ENCODE measurements at places on chromosomes 7 and 10. TPM values are rescaled to one million over a fixed set of nuclear protein-coding genes. Genes with fewer than 3 reads are reported as not detected.

The GRM8 gene
- not detected for total RNA-seq

GRCh38 chr7:41416208-41416595, 286.7 kb downstream of the INHBA start:
- no peaks in the 10 kb centered on the region for H3K4me1 ChIP-seq
- no peaks in the 10 kb centered on the region for H3K27me3 ChIP-seq
- H3K36me3 ChIP-seq: no peaks in the 10 kb centered on the region
- H3K4me3 ChIP-seq: no peak overlapping the region
- no peak for DNase-seq
- H3K27ac ChIP-seq: no peak overlapping the region

GRCh38 chr7:20220921-20221547, 3.9 kb upstream of the MACC1 start:
- peaks cover 17% of the 10 kb centered on the region for H3K4me1 ChIP-seq
- H3K27me3 ChIP-seq: peaks cover 37% of the 10 kb centered on the region
- no peak overlapping the region for H3K4me3 ChIP-seq
- no peak overlapping the region for H3K27ac ChIP-seq
- H3K36me3 ChIP-seq: no peaks in the 10 kb centered on the region

The NOS3 gene
- total RNA-seq: 6.8 TPM

The PNLIPRP2 gene
- total RNA-seq: not detected

GRCh38 chr7:124667312-124668153, 98.1 kb downstream of the GPR37 start:
- H3K27ac ChIP-seq: no peak overlapping the region
- no peak overlapping the region for H3K4me3 ChIP-seq
- H3K36me3 ChIP-seq: no peaks in the 10 kb centered on the region
- DNase-seq: no peak
- H3K27me3 ChIP-seq: no peaks in the 10 kb centered on the region

The ACBD7 gene
- 5.5 TPM for total RNA-seq

DNA sequence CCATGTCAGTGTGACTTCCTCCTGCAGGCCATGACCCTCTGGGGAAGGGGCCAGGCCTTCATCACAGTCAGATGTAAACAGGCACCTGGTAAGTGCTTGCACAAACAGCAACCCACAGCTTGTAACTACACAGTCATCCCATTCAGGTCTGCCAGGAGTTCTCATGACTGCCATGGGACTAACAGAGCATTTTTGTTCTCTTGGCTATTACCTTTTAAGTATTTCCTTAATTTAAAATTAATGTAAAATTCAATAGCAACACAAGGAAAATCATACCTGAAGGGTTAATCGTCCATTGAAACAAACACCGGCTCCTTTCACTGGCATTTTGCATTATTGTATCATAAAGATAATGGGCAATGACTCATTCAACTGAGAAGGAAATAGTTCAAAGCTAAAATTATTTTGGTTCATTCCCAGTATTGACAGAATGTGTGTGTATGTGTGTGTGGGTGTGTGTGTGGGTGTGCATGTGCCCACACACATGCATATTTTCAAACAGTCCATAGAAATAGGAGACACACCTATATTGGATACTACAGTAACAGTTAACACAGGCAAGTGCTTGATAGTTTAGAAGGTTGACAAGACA, 307.9 kb downstream of the WDR11 start:
- H3K4me1 ChIP-seq: no peaks in the 10 kb centered on the region
- H3K27me3 ChIP-seq: no peaks in the 10 kb centered on the region
- H3K36me3 ChIP-seq: no peaks in the 10 kb centered on the region
- peak; percentile 10 for DNase-seq

DNA sequence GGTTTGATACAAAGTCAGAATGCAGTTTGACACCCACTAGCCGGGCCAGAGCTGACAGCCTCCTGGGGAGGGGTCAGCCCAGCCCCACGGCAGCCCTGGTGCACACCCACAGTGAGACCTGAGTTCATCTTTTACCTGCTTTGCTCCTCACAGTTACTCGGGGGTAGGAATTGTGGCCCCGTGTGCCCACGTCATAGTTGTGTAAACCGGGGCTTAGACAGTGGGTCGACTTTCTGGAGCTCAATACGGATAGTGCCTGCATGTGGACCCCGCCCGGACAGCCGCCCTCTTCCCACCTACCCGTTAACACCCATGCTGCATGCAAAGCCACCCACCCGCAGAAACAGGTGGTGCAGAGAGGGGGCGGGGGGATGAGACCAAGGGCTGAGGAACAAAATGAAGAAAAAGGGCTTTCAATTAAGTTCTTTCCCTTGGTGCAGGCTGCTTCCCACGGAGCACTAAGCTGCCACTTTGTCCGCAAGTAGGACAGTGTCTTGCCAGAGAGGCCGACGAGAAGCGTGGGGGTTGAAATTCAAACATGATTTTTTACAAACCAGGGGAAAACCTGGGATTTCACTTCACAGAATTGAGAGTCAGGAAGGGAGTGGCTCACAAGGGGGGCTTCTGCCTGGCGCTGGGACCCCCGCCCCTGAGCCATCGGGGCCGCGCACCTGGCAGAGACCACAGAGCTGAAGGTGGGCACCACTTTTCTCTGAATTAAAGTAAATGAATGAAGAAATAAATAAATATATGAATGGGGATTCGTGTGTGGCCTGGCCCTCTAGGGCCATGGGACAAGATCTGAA, 24.6 kb upstream of the FOXL3 start:
- H3K27me3 ChIP-seq: no peaks in the 10 kb centered on the region
- peaks cover 10% of the 10 kb centered on the region for H3K4me1 ChIP-seq
- H3K27ac ChIP-seq: no peak overlapping the region
- DNase-seq: no peak

GRCh38 chr10:118430190-118430589, 88.1 kb upstream of the FAM204A start:
- no peaks in the 10 kb centered on the region for H3K36me3 ChIP-seq
- H3K4me3 ChIP-seq: no peak overlapping the region
- no peak for DNase-seq
- H3K27ac ChIP-seq: no peak overlapping the region
- H3K4me1 ChIP-seq: no peaks in the 10 kb centered on the region
- peaks cover 12% of the 10 kb centered on the region for H3K27me3 ChIP-seq

GRCh38 chr7:22786290-22786932, 36.2 kb downstream of the TOMM7 start:
- H3K27me3 ChIP-seq: no peaks in the 10 kb centered on the region
- H3K27ac ChIP-seq: no peak overlapping the region
- H3K4me3 ChIP-seq: no peak overlapping the region

The PLPP4 gene
- not detected for total RNA-seq

The ANXA8L1 gene
- not detected for total RNA-seq

DNA sequence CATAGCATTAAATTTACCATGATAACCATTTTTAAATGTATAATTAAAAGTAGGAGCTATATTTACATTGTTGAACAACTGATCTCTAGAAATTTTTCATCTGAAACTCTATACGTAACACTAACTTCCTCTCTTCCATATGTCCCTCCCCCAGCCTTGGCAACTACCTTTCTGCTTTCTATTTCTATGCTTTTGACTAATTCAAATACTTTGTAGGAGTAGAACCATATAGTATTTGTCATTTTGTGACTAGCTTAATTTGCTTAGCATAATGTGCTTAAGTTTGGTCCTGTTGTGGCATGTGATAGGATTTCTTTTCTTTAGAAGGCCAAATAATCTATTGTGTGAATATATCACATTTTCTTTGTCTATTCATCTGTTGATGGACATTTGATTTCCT, 225.3 kb upstream of the POT1 start:
- no peak overlapping the region for H3K4me3 ChIP-seq
- no peak overlapping the region for H3K27ac ChIP-seq
- no peaks in the 10 kb centered on the region for H3K36me3 ChIP-seq
- H3K27me3 ChIP-seq: no peaks in the 10 kb centered on the region
- DNase-seq: no peak

The TSPAN12 gene
- total RNA-seq: 0.19 TPM

DNA sequence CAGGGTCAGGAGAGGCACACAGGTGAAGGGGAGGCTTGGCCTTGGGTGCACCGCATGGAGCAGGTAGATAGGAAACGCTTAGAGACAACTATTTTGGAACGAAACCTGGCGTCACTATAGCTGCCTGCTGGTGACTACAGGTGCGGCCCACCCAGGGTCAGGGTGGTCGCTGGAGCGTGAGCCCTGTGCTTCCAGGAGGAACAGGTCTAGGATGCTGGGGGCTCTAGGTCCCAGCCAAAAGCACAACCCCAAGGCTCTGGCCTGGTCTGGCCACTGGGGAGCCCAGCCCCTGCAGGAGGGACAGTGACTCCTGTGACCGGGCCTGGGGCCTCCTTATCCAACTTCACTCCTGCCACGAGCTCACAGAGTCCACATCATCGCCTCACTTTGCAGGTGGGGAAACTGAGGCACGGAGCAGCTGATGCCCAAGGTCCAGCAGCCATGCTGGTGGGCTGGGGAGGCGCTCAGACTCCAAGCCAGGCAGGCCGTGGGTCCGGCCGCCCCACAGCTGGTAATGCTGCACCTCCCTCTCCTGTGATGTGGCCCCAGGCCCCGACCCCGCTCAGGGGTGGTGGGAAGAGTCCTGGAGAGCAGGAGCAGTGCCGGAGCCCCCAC, 9.0 kb downstream of the LFNG start:
- H3K27ac ChIP-seq: peak overlapping the region; percentile 78
- peaks cover 50% of the 10 kb centered on the region for H3K4me1 ChIP-seq
- no peak for DNase-seq
- peak overlapping the region; percentile 86 for H3K4me3 ChIP-seq

The PTTG1IP2 gene
- total RNA-seq: not detected

GRCh38 chr10:13453896-13454295, 74.9 kb downstream of the BEND7 start:
- no peaks in the 10 kb centered on the region for H3K36me3 ChIP-seq
- peaks cover 12% of the 10 kb centered on the region for H3K4me1 ChIP-seq
- H3K4me3 ChIP-seq: no peak overlapping the region

DNA sequence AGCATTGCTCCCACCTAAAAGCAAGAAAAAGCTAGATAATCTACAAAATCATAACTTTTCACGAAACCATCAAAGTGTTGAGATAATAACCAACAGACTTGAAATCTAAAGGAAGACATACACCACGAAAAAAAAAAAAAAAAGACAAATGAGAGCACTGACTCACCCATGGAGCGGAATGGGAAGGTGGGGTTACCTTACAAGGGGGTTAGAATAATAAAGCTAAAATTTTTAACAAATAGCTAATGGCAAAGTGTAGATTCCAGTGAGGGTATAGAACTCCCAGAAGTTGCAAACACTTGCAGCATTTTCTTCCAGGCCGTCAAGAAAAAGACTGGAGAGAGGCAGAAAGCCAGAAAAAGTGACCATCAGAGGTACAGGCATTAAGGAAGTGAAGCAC, 27.2 kb downstream of the IPMK start:
- peak overlapping the region; percentile 47 for H3K27ac ChIP-seq
- H3K4me1 ChIP-seq: peaks cover 65% of the 10 kb centered on the region
- peaks cover 4% of the 10 kb centered on the region for H3K36me3 ChIP-seq
- no peak for DNase-seq
- H3K27me3 ChIP-seq: no peaks in the 10 kb centered on the region

The SLIT1 gene
- 1.3 TPM for total RNA-seq

- H3K27ac ChIP-seq: no peak overlapping the region
- no peak overlapping the region for H3K4me3 ChIP-seq
- no peaks in the 10 kb centered on the region for H3K4me1 ChIP-seq
- no peak for DNase-seq
- H3K36me3 ChIP-seq: no peaks in the 10 kb centered on the region
Observed at GRCh38 chr7:95199779-95200558, 124.4 kb downstream of the PON1 start.

- H3K27me3 ChIP-seq: no peaks in the 10 kb centered on the region
- no peak for DNase-seq
- peaks cover 27% of the 10 kb centered on the region for H3K36me3 ChIP-seq
- H3K4me3 ChIP-seq: no peak overlapping the region
- peaks cover 82% of the 10 kb centered on the region for H3K4me1 ChIP-seq
Observed at GRCh38 chr10:62079885-62080559, 178.5 kb downstream of the ARID5B start.

Data from activated T-cell treated with anti-CD3 and anti-CD28 coated beads, Interleukin-2, amount 50 U/mL, for 72 hours (primary cell).